ENCODE measurements at places on chromosomes 1 and 21. TPM values are rescaled to one million over a fixed set of nuclear protein-coding genes. Genes with fewer than 3 reads are reported as not detected.

GUCA2B gene
- total RNA-seq: not detected

TRIM45 gene
- total RNA-seq: 1.4 TPM

SMCP gene
- not detected for total RNA-seq

PLA2G2D gene
- not detected for total RNA-seq

USH2A gene
- under 0.01 TPM for total RNA-seq

ADORA1 gene
- 4.0 TPM for total RNA-seq

AGT gene
- total RNA-seq: 1.5 TPM

OR2L8 gene
- not detected for total RNA-seq

KIF17 gene
- total RNA-seq: 0.36 TPM

GPR52 gene
- 1.4 TPM for total RNA-seq

KCNA3 gene
- total RNA-seq: not detected

CRP gene
- total RNA-seq: not detected

C1orf115 gene
- total RNA-seq: 0.36 TPM

KLHL21 gene
- total RNA-seq: 86.1 TPM

COL9A2 gene
- 0.36 TPM for total RNA-seq

RGS16 gene
- 0.29 TPM for total RNA-seq

IL20 gene
- total RNA-seq: not detected

GRHL3 gene
- total RNA-seq: not detected

DNAI4 gene
- total RNA-seq: 12.7 TPM

OR10T2 gene
- total RNA-seq: not detected

PODN gene
- total RNA-seq: 43.3 TPM

CFAP45 gene
- total RNA-seq: 0.29 TPM

DCLRE1B gene
- 4.7 TPM for total RNA-seq

IVNS1ABP gene
- 91.6 TPM for total RNA-seq

SLFNL1 gene
- 0.72 TPM for total RNA-seq

DIO1 gene
- total RNA-seq: not detected

RNU1-1 gene
- total RNA-seq: under 0.01 TPM

DNAJC28 gene
- total RNA-seq: 4.0 TPM

C1orf167 gene
- not detected for total RNA-seq

FCRL1 gene
- total RNA-seq: not detected

HNRNPR gene
- total RNA-seq: 69.5 TPM
